H7 (cell line): ENCODE measurements at places on chromosomes 3 and 15. TPM values are rescaled to one million over a fixed set of nuclear protein-coding genes. Genes with fewer than 3 reads are reported as not detected.

Gene ANKUB1
- total RNA-seq = not detected in 2 replicates

Gene IGSF11
- 0.66 and 0.89 TPM in 2 replicates for total RNA-seq

Gene MGA
- total RNA-seq = 21.4 and 27.8 TPM in 2 replicates

Gene PRR20G
- total RNA-seq = 0.22 TPM in 1 of 2 replicates, not detected in the other

Gene KNL1
- total RNA-seq = 28.4 and 33.9 TPM in 2 replicates

Gene SLC28A2
- 0.15 TPM in 1 of 2 replicates, not detected in the other for total RNA-seq

Gene STX19
- not detected in 2 replicates for total RNA-seq

Gene CEMIP
- total RNA-seq = 0.03 TPM in 1 of 2 replicates, not detected in the other

Gene HTR3E
- total RNA-seq = not detected in 2 replicates

Gene SLC15A2
- total RNA-seq = 0.76 and 1.7 TPM in 2 replicates

Gene SLC9C1
- total RNA-seq = 0.38 and 0.41 TPM in 2 replicates

Gene STRC
- total RNA-seq = 0.03 and 0.55 TPM in 2 replicates

Gene SLC6A11
- 0.24 and 0.48 TPM in 2 replicates for total RNA-seq

Gene AGBL1
- not detected in 2 replicates for total RNA-seq

Gene KNG1
- not detected in 2 replicates for total RNA-seq

Gene SOX2
- total RNA-seq = 233 and 264 TPM in 2 replicates
